Left renal pelvis (tissue), 4 donors: ENCODE measurements at places on chromosomes 16 and 17. TPM values are rescaled to one million over a fixed set of nuclear protein-coding genes. Genes with fewer than 3 reads are reported as not detected.

DNA sequence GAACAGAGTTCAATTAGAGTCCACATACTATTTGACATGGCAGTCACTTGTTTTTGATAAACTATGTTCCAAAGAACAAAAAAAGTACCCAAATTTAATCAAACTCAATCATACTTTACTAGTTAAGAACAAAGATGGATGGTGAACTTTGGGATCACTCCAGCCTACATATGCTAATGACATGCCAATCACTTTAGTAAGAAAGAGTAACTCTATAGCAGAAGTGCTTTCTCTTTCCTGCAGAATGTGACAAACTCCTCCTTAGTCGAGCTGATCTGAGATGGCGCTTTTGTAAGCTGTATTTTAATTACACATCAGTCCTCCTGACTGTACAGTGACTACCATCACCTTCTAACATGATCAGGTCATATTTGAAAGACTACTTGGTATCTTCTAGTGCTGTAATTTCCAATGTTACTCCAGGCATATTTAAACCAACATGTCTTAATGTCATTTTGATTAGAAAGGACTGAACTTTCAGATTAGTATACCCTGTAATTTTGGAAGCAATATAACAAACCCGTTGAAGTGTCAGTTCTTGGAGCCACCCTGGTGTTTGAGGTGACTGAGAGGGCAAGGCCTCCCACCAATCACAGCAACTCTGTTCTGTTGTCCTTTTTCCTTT lies 4.1 kb downstream of the NETO2 start:
- DNase-seq = no peak

GRCh38 chr16:66741169-66741900 lies 10.1 kb downstream of the DYNC1LI2 start:
- no peak for DNase-seq

GRCh38 chr17:6420173-6420641 lies 14.7 kb downstream of the AIPL1 start:
- DNase-seq = no peak

DNA sequence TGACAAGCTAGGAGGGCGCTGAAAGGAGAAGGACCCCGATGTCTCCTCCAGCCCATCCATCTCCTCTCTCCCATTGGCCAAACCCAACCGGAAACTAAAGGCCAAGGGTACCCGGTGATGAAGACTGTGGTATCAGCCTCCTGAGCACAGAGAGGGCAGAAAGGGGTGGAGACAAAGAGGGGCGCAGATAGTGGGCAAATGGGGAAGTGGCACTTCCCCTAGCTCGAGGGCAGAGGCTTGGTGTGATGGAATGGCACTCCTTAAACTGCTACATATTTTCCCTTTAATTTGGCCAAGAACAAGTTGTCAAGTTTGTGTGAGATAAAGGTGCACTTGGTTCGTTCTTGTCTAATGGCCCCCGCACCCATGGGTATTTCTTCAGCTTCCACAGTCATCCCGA lies 27.8 kb downstream of the IL4R start:
- no peak for DNase-seq

- DNase-seq = no peak
These were observed 5.4 kb downstream of the ALYREF start for GRCh38 chr17:81885869-81886548.

DNA sequence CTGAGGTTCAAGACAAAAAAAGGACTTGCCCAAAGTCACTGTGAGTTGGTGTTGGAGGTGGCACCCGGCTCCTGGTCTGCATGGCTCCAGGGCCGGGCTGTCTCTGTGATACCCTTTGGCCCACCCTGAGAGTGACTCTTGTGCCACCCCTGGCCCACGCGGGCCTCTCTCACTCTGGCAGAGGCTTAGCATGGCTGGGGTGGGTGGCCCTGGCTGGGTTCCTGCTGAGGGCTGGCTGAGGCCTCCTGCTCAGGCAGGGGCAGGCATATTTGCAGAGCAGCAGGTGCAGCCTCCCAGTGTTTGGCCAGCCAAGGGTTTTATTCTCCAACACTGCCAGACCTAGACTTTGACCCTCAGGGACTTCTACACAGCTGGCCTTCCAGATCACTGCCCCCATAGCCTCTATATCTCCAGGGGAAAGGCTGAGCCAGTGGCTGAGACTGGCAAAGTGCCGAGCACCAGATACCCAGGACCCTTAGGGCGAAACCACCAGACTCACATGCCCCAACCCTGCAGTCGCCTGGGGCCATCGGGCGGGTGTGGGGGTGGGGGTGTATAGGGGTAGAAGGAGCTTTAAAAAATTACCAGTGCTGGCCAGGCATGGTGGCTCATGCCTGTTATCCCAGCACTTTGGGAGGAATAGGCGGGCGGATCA lies 21.5 kb upstream of the ADGRG1 start:
- DNase-seq = no peak

- DNase-seq = no peak
These were observed 30.6 kb downstream of the TMEM92 start for GRCh38 chr17:50304781-50305404.

DNA sequence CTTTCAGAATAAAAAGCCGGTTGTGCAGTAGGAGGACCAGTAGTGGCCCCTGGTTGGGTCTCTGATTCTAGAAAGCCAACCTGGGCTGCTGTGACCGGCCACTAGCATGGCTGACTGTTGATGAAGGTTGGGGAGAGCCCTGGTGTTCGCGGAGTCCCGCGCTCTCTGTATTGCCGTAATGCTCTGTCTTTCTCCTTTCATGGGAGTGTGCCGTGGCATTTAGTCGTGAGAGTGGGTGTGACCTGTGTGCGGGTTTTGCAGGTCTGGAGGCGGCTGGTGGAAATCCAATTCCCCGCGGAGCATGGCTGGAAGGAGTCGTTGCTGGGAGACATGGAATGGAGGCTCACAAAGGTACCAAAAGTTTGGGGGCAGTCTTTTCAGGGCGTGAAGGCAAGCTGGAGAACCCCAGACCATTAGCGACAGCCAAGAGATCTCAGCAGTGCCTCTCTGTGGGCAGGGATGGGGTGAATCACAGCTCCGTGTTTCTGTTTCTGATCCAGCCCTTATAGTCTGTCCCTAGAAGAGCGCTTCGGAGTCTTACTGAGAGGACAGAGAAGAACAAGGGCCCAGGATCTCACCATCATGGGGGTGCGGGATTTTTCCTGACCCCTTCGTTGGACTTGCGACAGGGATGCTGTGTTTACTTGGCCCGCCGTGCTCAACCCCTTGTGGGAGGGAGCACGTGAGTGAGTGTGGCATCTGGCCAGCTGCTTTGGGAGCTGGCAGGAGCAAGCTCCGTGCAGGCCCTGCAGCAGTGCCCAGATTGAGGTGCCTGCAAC lies 56.5 kb downstream of the RNF213 start:
- DNase-seq = no peak

DNA sequence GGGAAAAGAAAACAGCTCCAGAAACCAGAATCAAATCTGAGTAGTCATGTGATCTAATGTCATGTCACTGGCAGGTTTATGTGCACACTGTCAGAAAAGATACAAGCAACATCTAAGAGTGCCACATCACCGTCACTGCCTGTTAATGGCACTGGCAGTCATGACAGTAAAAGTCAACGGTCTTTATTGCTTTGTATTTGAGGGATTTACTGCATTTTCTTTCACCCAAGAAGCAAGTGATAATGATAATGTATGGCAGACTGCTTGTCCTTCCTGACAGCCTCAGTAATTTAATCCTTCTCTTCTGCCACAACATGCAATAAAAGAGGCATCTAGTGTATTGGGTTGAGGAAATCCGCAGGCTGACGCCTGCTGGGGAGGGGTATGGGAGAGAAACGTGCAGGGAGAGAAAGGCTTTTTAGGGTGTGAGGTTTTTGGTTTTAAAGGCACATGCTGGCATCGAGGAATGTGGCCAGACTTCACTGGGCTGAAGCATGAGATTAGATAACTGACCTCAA lies 92.4 kb downstream of the RPGRIP1L start:
- DNase-seq = peak; percentile 16

DNA sequence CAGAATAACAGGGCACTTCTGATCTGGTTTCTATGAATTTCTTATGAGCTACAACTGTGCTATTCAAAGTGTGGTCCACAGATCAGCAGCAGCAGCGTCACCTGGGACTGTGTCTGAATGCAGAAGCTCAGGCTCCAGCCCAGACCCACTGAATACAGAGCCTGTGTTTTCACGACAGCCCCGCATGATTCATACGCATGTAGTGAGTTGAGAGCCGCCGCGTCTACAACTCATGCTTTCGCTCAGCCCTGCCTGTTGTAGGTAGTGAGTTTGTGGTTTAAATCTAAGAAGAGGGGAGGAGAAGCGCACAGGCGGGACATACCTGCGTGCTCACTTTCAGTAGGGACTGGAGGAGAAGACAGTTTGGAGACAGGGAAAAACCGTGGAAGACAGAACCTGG lies 28.5 kb upstream of the ELAC2 start:
- DNase-seq = no peak

DNA sequence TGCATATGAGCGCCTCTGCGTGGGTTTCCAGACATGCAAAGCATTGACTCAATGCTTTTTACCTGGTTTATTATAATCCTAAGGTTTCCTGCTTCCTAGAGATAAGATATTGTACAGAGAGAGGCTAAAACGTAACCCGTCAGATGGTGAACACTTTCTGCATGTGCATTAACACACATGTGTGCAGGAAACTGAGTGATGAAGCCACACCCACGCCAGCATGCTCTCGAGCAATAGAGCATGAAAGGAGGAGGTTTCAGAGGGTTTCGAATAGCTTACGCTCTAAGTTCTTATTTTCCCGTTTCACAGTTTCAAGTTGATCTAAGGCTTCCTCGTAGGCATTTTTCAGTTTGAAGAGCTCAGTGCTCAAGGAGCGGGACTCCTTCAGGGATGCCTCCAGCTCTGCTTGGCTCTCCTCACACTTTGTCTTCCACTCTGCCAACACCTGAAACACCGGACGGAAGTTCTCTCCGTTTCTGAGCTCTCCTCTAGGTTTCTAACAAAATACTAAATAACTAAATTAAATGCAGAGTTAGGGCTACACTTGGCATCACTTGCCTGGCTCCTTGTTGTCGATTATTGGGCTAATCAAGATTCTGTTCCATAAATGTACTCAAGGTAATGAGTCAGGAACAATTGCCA lies 23.2 kb downstream of the MYH3 start:
- no peak for DNase-seq

- no peak for DNase-seq
These were observed 40.1 kb downstream of the NOS2 start for GRCh38 chr17:27760069-27760885.

- DNase-seq = no peak
These were observed 363.3 kb downstream of the XYLT1 start for GRCh38 chr16:17107450-17107849.

DNA sequence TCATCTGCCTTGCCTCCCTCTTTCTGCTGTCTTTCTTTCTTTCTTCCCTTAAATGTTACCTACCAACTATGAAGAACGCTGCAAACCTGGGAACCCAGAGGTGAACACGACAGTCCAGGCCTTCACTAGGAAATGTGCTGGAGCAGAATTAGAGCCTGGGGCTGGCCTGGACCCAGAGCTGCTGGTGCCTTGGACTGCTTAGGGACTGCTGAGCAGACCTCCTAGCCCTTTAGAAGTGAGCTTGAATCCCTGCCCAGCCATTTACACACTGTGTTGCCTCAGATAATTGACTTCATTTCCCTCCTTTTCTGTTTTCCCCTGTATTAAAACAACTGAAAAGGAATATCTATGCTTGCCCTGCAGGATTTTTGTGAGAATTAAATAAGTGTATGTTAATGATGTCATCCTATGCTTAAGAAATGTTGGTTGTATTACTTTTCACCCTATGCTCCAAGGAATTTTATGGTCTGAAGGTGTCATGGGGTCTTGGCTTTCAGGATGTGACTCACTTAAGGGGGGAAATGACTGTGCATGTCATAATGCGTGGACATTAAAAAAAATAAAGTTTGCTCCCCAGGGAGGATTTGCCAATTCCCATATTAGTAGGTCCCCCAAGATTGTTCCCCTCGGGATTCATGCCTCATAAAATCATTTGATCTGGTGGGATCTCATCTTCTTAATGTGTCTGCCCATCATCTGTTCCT lies 11.5 kb downstream of the CDH13 start:
- no peak for DNase-seq

Gene CD300H
- not detected for polyA plus RNA-seq
